ENCODE measurements at places on chromosomes 4 and X.

- no peak for DNase-seq
These were observed 53.8 kb downstream of the RAP1GDS1 start for GRCh38 chr4:98314791-98315565.

DNA sequence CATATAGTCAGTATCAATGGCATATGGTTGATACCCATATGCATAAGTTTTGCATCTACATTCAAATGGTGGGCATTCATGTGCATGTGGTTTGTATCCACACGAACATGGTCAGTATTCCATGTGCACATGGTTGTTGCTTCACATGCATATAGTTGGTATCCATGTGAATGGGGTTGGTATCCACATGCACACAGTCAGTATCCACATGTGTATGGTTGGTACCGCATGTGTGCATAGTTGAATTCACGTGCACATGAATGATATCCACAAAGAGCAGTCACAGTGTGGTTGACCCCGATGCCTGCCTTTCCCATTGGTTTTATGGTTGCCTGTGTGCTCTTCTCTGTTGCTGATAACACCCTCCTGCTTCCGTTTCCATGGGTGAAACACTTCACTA lies 427.9 kb downstream of the STIM2 start:
- DNase-seq: no peak

- DNase-seq: no peak
These were observed 76.6 kb downstream of the ZNF718 start for GRCh38 chr4:200936-201335.

GRCh38 chr4:184648054-184648312 lies 1.3 kb downstream of the CASP3 start:
- no peak for DNase-seq

GRCh38 chrX:53156207-53156596 lies 62.3 kb downstream of the KANTR start:
- DNase-seq: no peak

GRCh38 chrX:105260291-105261043 lies 40.0 kb upstream of the TEX13A start:
- DNase-seq: no peak

GRCh38 chr4:151661873-151662272 lies 98.9 kb downstream of the GATB start:
- DNase-seq: no peak

DNA sequence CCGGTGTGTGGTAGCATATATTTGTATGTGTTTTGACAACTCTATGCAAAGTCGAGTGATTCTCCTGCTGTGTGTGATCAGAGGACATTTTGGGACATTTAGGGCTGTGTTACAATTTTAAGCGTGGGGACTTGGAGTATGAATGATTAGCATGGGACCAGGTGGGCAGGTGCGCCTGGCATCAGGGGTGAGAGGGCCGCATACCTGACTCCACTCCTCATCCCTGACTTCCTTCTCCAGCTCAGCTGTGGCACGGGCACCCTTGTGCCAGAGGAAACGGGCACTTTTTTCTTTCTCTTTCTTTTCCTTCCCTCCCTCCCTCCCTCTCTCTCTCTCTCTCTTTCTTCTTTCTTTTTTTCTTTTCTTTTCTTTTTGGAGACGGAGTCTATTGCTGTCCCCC lies 15.7 kb upstream of the PLCXD1 start:
- DNase-seq: no peak

GRCh38 chr4:31411565-31411964 lies 691.4 kb downstream of the PCDH7 start:
- no peak for DNase-seq
